H7 (cell line): ENCODE measurements at places on chromosomes 11 and 22. TPM values are rescaled to one million over a fixed set of nuclear protein-coding genes. Genes with fewer than 3 reads are reported as not detected.

Gene TOM1
- 27.1 and 28.1 TPM in 2 replicates for total RNA-seq

Gene MS4A3
- not detected in 2 replicates for total RNA-seq

Gene C11orf21
- total RNA-seq, result not detected in 2 replicates

Gene CALCA
- total RNA-seq, result 0.76 and 1.1 TPM in 2 replicates

Gene DUSP8
- total RNA-seq, result 1.7 and 2.7 TPM in 2 replicates

Gene GTPBP1
- 71.4 and 92.1 TPM in 2 replicates for total RNA-seq

Gene OR51E2
- not detected in 2 replicates for total RNA-seq

Gene SCGB1D2
- total RNA-seq, result not detected in 2 replicates

Gene SEC14L2
- 1.7 and 4.2 TPM in 2 replicates for total RNA-seq

Gene SLN
- not detected in 2 replicates for total RNA-seq

Gene YAP1
- total RNA-seq, result 76.2 and 80.5 TPM in 2 replicates

Gene P2RY2
- 0.11 and 0.35 TPM in 2 replicates for total RNA-seq

Gene FGF4
- total RNA-seq, result 11.8 and 15.9 TPM in 2 replicates

Gene TBX1
- 6.2 and 6.7 TPM in 2 replicates for total RNA-seq

Gene SLC22A6
- total RNA-seq, result not detected in 2 replicates

Gene CERK
- total RNA-seq, result 54.8 and 57.2 TPM in 2 replicates

Gene ABTB2
- total RNA-seq, result 9.3 and 12.2 TPM in 2 replicates

Gene SLC25A1
- 171 and 188 TPM in 2 replicates for total RNA-seq

Gene MGAT3
- 5.0 and 6.5 TPM in 2 replicates for total RNA-seq

Gene CALCB
- total RNA-seq, result 0.21 and 0.41 TPM in 2 replicates

Gene VSIG10L2
- not detected in 2 replicates for total RNA-seq

Gene NELL1
- 2.6 and 5.1 TPM in 2 replicates for total RNA-seq

Gene LDHA
- 308 and 375 TPM in 2 replicates for total RNA-seq

Gene LMNTD2
- 2.7 and 4.0 TPM in 2 replicates for total RNA-seq

Gene POU2AF3
- total RNA-seq, result 0.87 and 1.0 TPM in 2 replicates

Gene RAB38
- 17.0 and 20.4 TPM in 2 replicates for total RNA-seq

Gene CHADL
- total RNA-seq, result 0.33 TPM in 1 of 2 replicates, not detected in the other

Gene THAP12
- total RNA-seq, result 27.0 and 37.0 TPM in 2 replicates

Gene PDE2A
- 1.9 and 2.9 TPM in 2 replicates for total RNA-seq

Gene SLC22A25
- total RNA-seq, result 0.18 TPM in 1 of 2 replicates, not detected in the other

Gene OR10G4
- not detected in 2 replicates for total RNA-seq

Gene KREMEN1
- 1.8 and 2.4 TPM in 2 replicates for total RNA-seq

Gene OR4C3
- not detected in 2 replicates for total RNA-seq

Gene GRIA4
- 1.2 and 1.3 TPM in 2 replicates for total RNA-seq

Gene TRIM51
- not detected in 2 replicates for total RNA-seq

Gene CD82
- 1.3 and 2.5 TPM in 2 replicates for total RNA-seq

Gene RASD2
- 0.76 and 1.3 TPM in 2 replicates for total RNA-seq

Gene MMP27
- total RNA-seq, result not detected in 2 replicates

Gene ACRV1
- total RNA-seq, result not detected in 2 replicates

Gene ST3GAL4
- total RNA-seq, result 16.0 and 19.4 TPM in 2 replicates

Gene DMC1
- 9.8 and 20.4 TPM in 2 replicates for total RNA-seq

Gene RASGRP2
- total RNA-seq, result 9.2 and 12.3 TPM in 2 replicates

Gene SCGB1A1
- not detected in 2 replicates for total RNA-seq

Gene RBFOX2
- total RNA-seq, result 77.7 and 87.2 TPM in 2 replicates

Gene KCNJ5
- 0.04 and 0.35 TPM in 2 replicates for total RNA-seq

Gene OMP
- total RNA-seq, result not detected in 2 replicates

Gene CCDC34
- total RNA-seq, result 10.0 and 13.6 TPM in 2 replicates

Gene UPK3A
- total RNA-seq, result 0.41 TPM in 1 of 2 replicates, not detected in the other

Gene OR10D3
- not detected in 2 replicates for total RNA-seq

Gene NPAS4
- 0.04 TPM in 1 of 2 replicates, not detected in the other for total RNA-seq

Gene STT3A
- 143 and 184 TPM in 2 replicates for total RNA-seq

Gene SCGB1C1
- not detected in 2 replicates for total RNA-seq

Gene CREB3L1
- total RNA-seq, result 1.6 and 5.0 TPM in 2 replicates
